COR-L47 (cell line): ENCODE measurements at places on chromosomes 11 and 22.

DNA sequence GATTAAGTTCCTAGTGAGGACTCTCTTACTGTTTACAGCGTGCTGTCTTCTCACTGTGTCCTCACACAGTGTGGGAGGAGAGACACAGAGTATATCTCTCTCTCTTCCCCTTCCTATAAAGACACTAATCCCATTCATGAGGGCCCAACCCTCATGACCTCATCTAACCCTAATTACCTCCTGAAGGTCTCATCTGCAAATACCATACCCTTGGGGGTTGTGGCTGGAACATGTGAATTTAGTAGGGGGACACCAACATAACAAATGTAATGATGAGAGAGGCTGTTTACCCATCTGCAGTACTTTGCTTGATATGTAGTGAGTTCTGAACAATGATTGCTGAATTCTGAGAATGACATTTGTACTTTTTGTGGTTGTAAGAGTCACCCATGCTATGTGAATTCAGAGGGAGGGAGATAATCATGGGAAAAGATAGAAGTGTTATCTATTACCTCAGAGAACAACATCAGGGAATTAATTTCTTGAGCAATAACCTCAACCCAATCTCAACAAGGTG is 4.9 kb upstream of the OR52W1 start:
- no peak for DNase-seq

DNA sequence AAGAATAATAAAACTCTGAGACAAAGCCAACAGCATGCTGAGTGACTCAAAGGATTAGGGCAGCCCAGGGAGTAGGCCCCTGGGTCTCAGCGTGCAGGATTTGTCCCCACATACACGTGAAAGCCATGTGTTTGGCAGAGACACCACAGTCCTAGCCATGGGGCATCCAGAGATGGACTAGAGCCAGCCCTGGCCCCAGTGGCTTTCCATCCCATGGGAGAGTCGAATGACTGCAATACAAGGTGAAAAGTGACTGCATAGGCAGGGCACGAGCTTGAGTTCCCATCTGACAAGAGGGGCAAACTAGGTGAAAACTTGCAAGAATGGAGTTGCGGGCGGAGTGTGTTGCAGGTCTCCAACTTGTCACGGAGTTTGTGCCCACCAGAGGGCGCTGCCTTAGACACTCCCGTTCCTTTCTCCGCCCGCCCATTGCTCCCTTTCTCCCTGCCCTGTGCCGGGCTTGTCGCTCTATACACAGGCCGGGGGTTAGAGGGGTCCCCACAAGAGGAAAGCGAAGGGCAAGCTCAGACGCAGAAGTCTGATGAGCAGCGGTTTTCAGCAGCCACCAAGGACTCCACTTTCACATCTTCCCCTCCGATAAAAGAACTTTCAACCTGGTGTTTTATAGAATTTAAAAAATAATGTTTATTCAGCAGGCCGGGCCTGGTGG is 24.2 kb downstream of the TSKU start:
- peak; percentile 63 for DNase-seq

- DNase-seq = no peak
Measured at GRCh38 chr11:17604201-17604914, 57.3 kb downstream of the OTOG start.

- DNase-seq = no peak
Measured at GRCh38 chr22:29141078-29141688, 64.5 kb upstream of the EMID1 start.

DNA sequence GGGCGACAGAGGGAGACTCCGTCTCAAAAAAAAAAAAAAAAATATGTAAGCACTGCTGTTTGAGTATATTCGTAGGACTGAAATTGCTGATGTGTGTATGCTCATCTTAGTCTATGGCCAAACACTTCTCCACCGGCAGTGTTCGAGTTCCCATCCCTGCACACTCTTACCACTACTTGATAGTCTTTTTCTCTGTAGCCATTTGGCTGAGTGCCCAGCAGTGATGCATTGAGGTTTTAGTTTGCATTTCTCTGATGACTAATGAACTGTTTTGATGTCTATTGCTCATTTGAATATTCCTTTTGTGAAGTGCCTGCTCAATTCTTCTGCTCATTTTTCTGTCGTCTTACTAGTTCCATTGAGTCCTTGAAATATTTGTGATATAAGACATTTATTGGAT is 1.9 kb downstream of the TIRAP start:
- peak; percentile 67 for DNase-seq

DNA sequence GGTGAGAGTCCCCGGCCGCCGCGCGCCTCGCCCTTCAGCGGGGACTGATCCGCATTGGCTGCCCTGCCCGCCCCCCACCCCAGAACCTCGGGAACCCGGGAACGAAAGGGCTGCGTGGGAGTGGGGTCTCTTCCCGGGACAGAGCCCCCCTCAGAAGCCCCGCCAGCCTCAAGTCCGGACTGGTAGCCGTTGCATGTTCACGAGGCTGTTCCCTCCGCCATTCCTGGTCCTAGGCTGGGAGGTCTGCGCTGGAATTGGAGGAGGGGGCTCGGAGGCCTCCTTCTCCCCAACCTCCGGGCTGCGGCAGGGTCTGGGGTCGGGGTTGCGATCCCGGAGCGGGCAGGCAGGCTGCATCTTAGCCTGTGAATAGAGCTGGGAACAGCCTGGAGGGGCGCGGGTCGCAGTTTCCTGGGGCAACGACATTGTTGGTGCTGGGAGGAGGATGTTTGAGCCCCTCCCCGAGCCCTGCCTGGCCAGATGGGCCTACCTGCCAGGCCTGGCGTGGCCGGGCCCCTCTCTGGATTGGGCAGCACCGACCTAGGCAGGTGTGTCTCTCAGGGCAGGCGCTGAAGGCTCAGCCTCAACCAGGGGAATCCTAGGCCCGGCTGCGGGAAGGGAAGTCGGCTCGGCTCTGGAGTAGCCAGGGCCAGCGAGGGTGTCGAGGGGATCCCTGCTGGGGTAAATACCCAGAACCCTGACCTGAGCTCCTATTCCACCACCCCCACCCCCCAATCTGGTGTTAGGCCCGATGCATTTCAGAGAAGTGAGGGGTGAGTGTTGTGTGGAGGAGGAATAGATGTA is 670 bp downstream of the MAPK8IP1 start:
- peak; percentile 22 for DNase-seq

DNA sequence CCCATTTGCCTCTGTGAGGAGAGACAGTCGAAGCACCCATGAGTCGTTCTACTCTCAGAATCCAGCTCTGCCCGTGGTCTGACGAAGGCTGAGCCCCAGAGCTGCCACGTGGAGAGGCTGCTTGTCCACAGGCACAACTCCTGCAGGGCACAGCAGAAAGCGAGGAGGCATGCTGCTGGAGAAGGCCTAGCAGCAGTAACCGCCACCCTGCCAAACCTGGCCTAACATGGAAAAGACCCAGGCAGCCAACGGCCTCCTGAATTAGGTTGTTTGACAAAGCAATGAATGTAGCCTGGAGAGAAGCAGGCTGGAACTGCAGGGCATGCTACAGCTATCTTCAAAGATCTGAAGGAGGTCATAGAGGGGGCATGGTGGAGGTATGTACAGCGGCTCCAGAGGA is 89.7 kb downstream of the SNX19 start:
- no peak for DNase-seq

GRCh38 chr22:31241200-31241599 is 29.1 kb downstream of the LIMK2 start:
- DNase-seq = no peak

DNA sequence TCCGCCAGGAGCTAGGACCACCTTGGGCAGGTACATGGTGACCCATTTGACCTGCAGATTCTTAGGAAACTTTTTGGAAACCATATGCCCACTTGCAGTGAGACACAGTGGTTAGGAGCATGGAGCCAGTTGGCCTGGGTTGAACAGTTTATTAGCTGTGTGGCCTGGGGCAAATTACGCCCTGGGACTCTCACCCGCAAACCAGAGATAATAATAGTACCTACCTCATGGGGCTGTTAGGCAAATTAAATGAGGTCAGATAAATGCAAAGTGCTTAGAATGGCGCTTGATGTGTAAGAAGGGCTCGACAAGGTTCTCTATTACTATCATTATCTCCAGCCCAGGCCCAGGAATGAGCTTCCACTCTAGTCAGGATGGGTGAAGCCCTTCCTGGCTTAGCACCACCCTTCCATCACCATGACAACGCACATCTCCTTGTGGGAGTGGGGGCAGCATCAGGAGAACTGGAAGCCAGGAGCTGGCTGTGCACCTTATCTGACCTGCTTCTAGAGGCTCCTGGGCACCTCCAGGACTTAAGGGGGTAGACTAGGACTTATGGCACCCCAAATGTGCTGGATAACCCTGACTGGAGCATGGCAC is 5.1 kb downstream of the SYT12 start:
- no peak for DNase-seq

- DNase-seq = no peak
Measured at GRCh38 chr22:47203554-47203991, 441.1 kb downstream of the TBC1D22A start.

- DNase-seq = no peak
Measured at GRCh38 chr11:29562183-29562582, 454.6 kb downstream of the KCNA4 start.

DNA sequence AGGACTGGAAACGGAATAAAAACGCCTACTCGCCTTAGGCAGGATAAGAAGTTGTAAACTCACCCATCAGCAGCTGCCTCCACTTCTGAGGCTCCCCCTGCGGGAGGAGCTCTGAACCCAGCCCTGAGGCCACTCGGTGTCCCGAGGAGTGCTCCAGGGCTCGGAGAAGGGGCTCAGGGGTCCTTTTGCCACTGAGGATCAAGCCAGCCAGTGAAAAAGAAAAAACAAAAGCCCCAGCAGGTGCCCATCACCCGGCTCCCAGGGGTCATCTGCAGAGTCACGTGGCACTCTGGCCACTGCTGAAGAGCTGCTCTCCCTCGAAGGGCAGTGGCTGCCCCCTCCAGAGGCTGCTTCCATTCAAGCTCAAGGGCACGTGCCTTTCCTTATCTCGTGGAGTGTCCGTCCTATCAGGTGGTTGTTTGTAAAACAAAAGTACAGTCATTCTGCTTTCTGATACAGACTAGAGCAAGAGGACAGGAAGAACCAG is 29.0 kb downstream of the NUP50 start:
- no peak for DNase-seq

DNA sequence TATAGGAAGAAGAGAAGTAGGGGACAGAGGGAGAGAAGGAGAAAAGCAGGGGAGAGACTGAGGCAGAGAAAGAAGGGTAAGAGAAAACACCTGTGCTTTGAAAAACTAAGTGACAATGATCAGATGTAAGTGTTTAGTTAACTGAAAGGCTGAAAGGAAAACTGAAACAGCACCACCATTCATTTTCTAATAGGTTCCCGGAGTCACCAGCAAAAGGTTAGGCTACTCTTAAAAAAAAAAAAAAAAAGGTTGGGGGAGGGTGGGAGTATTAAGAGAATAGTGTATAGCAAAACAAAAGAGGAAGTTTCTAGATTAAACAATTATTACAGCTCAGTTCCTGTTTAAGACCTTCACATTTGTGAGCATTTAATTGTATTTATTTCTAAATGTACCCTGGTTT is 113.8 kb downstream of the CADM1 start:
- DNase-seq = no peak

- DNase-seq = peak; percentile 85
Measured at GRCh38 chr11:31050061-31050765, 319.3 kb downstream of the DCDC1 start.

DNA sequence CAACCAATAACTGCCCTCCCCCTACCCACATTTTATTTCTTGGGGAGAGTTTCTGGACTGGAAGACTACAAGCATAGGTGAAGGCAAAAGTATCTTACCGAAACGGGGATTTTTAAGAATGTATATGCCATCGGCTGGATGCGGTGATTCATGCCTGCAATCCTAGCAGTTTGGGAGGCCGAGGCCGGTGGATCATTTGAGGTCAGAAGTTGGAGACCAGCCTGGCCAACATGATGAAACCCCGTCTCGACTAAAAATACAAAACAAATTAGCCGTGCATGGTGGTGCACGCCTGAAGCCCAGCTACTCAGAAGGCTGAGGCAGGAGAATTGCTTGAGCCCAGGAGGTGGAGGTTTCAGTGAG is 20.8 kb upstream of the SLN start:
- no peak for DNase-seq

- DNase-seq = no peak
Measured at GRCh38 chr11:16418428-16419097, 62.2 kb upstream of the SOX6 start.

- no peak for DNase-seq
Measured at GRCh38 chr11:36449561-36450096, 60.4 kb downstream of the TRAF6 start.

DNA sequence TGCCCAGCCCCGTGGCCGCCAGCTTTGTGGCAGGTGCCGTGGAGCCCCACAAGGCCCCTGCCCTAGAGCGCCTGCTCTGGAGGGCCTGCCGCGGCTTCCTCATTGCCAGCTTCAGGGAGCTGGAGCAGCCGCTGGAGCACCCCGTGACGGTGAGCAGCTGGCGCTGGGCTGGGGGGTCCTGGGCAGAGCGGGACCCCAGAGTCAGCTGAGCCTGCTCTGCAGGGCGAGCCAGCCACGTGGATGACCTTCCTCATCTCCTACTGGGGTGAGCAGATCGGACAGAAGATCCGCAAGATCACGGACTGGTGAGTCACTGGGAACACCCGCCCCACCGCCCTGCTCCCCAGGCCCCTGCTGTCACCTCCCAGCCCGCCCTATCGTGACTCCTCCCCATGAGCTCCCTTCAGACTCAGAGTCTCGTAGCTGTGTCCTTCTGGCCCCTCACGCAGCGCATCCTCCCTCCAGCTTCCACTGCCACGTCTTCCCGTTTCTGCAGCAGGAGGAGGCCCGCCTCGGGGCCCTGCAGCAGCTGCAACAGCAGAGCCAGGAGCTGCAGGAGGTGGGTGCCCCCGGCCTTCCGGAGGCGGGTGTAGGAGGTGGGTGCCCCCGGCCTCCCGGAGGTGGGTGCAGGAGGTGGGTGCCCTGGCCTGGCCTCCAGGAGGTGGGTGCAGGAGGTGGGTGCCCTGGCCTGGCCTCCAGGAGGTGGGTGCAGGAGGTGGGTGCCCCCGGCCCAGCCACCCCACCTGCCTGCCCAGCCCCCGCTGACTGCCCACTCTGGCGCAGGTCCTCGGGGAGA is 4.7 kb downstream of the TCIRG1 start:
- DNase-seq = no peak

- DNase-seq = no peak
Measured at GRCh38 chr11:102447193-102447592, 5.4 kb downstream of the TMEM123 start.

DNA sequence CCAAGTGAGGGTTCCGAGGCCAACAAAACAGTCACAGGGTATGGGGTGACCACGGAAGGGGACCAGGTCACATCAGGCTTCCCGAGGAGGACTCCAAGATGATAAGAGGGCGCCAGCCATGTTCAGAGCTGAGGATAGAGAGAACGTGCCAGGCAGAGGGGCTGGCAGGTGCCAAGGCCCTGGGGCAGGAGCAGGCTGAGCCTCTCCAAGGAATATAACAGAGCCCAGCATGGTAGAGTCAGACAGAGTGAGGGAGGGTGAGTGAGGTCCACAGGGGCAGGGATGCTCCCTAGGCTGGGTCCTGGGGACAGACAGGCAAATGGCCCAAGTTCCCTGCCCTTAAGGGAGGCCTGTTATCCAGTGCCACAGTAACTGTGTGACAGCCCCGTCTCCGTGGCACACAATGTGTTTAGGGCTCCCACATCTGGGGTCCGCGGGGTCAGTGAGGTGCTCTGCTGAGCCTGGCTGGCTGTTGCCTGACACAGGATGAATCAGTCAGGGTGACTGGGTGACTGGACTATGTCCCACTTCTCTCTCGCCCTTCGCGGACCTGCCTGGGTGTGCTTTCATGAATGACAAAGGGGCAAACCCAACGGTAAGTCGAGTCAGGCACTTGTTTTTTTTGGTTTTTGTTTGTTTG is 105.3 kb downstream of the MPPED1 start:
- DNase-seq = no peak

GRCh38 chr11:9089061-9089460 is 2.3 kb downstream of the SCUBE2 start:
- no peak for DNase-seq

- no peak for DNase-seq
Measured at GRCh38 chr22:35599364-35599763, 17.8 kb downstream of the MB start.

GRCh38 chr22:36356708-36357624 is 30.8 kb downstream of the MYH9 start:
- DNase-seq = no peak
